RWPE2 (cell line): ENCODE measurements at places on chromosomes 2 and 18.

DNA sequence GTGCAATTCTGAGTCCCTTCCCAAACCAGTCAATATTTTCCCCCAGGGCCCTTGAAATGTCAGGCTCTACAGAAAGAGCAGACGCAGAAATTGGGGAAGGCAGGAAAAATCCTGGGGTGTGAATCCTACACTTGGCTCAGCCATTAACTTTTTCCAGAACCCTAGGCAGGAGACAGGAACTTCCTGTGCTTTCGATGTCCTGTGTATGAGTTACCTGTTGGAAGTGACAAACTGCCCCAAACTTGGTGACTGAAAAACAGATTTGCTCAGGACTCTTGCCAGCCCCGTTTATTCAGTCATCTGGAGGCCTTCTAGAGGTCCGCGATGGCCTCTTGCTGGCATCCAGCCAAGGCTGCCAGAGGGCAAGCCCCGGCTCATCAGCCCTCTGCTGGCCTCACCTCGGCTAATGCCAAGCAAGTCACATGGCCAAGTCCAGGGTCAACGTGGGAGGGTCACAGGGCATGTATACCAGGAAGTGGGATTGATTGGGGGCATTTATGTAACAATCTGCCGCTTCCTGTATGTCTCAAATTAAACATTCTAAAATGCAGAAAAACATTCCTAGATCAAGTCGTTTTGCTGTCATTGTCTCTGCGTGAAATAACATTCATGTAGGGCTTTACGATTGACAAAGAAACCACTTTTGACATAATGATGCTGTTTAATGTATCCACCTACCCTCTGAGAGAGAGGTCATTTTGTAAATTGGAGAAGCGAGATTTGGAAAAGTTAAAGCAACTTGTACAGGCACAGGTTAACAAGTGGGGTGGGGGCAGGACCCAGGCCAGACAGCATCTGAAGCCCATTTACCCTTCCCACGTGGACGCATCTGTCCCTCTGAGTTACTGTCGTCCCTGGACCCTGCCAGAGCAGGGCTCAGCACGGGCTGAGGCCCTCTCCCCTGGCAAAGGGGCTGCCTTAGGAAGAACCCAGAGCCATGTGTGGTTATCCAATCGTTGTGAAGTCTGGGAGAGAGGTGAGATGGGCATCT is 179.4 kb downstream of the INHBB start:
- no peaks in the 10 kb centered on the region for H3K4me1 ChIP-seq
- H3K4me3 ChIP-seq = no peak overlapping the region
- H3K27me3 ChIP-seq = no peaks in the 10 kb centered on the region

GRCh38 chr2:57759131-57759530 is 287.5 kb upstream of the VRK2 start:
- no peak overlapping the region for H3K4me3 ChIP-seq
- H3K27ac ChIP-seq = no peak overlapping the region
- no peaks in the 10 kb centered on the region for H3K4me1 ChIP-seq
- no peaks in the 10 kb centered on the region for H3K27me3 ChIP-seq
- DNase-seq = no peak

GRCh38 chr2:135182190-135182589 is 130.1 kb downstream of the RAB3GAP1 start:
- H3K27ac ChIP-seq = no peak overlapping the region
- peaks cover 5% of the 10 kb centered on the region; the same call in 1 of the 2 replicates for H3K36me3 ChIP-seq

- no peak overlapping the region for H3K4me3 ChIP-seq
- no peaks in the 10 kb centered on the region for H3K4me1 ChIP-seq
- no peak for DNase-seq
- H3K27me3 ChIP-seq = peaks cover 10% of the 10 kb centered on the region
Measured at GRCh38 chr2:76378140-76378539, 667.4 kb upstream of the GCFC2 start.

DNA sequence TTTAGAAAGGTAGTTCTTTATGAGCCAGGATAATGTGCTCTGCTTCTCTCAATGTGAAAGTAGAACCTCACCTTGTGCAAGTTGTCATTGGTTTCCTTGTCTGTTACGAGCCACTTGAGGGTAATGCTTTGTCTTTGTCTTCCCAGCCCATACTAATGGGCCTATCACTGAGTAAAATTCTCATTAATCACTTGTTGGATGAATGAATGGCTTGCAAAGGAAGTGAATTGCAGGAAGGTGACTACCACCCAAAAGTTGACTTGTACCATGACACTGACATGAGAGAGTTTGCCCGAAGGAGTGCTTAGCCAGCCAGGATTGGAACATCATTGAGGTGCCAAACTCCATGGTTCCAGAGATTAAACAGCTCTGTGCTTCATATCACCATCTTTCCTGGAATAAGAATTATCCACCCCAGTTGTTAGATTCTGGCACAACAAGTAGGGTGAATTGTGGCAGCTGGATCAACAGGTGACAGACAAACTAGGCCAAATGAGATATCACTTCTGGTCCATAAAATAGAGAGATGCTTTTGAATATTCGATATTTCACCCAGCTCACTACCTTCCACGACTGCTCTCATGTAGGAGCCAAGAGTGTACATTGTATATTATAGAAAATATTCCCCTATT is 20.5 kb upstream of the CD28 start:
- DNase-seq = no peak
- H3K4me1 ChIP-seq = peaks cover 61% of the 10 kb centered on the region
- no peaks in the 10 kb centered on the region for H3K36me3 ChIP-seq
- H3K4me3 ChIP-seq = no peak overlapping the region
- peak overlapping the region; percentile 85 for H3K27ac ChIP-seq

DNA sequence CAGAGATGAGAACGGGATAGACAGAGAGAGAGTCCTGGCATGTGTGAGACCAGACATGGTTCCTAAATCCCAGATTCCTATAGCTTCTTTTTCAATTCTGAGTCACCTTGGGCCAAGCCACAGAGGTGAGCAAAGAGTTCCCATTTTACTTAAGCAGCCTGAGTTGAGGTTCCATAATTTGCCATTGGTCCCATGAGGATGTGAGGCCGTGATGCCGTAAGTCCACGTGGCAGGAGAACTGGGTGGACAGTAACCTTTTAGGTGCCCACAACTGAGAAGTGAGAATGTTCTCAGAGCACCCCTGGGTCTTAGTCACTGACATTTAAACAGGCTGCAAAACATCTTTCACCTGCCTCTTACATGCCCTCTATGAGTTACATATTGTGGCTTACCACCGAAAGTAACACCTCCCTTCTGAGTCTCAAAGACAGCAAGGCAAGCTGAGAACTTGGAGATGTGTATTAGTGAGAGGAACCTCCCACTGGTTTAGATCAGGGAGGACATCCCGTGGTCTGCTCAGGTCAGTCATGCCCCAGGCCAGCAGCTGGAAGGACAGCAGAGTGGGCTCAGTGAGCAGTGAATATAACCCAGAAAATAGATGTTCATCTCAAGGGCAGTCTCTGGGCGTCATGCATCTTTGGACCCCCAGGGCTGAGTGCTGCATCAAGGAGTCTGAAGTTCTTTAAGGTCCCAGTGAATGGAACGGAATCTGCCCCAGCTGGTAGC is 127.9 kb upstream of the LGALSL start:
- H3K4me3 ChIP-seq = no peak overlapping the region
- no peaks in the 10 kb centered on the region for H3K4me1 ChIP-seq

DNA sequence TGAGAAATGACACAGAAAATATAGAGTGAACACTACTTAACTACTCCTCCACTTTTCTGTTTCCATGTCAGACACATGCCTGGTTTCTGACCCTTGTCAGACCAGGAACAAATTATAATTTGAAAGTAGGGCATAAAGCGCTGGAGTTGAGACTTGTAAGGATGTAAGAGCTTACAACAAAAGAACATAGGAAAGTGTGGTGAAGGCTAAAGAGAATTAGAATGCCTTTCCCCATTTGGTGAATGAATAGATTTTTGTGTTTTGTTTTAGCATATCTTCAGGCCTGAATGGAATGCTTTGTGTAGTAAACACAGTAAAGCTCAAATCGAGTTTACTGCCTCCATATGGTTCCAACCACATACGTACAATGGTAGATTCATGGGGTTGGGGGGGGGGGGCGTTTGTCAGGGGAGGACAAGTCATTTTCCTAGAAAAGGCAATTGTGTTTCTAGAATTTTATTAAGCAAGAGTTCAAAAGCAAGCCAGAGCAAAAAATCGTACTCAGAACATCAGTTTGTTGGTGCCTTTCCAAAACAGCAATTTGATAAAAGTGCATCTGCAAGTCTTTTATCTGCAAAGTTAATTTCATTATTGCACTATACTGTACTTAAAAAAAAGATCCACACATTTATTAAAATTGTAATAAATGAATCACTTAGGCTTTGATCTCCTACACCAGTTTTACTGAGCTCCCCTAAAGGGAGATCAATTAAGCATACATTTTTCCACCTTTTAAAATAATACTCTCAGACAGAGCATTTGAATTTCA is 30.9 kb downstream of the NRXN1 start:
- H3K27ac ChIP-seq = no peak overlapping the region
- no peak overlapping the region for H3K4me3 ChIP-seq
- no peaks in the 10 kb centered on the region for H3K4me1 ChIP-seq
- H3K27me3 ChIP-seq = no peaks in the 10 kb centered on the region
- DNase-seq = no peak

DNA sequence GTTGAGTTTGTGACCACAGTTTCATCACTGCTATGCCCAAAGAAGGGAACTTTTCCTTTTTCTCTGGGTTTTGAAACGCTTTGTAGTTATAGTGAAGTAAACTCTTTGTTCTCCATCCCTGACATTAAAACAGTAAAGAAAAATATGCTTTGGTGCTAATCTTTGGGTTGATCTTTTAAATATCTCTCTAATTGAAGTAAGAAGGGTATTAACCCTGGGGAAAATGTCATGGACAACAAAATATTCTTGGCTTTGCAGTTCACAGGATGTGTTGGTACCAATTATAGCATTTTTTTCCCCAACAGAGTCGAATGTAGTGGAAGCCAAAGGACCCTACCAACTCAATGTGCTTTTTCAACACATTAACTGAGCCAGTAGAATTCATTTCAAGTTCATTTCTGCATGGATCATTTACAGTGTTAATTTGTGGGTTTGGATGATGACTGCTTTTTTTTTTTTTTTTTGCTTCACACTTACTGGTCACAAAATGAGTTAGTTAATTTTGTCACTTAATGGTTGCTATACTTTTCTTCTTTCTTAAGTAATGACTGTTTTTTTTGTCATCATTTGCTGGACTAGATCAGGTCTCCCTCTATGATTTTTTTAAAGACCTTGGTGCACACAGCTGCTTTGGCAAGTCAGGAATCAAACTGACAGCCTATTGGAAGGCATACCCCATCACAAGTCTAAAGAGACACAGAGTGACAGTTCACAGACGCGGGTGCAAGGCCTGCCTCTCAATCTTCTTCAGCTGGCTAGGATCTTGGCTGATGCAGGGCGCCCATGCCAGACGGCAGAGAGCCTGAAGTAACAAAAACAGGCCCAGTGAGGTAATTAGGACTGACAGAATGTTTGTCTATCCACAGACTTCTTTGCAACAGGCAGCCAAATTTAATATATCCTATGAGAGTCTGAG is 98.8 kb upstream of the MMADHC start:
- H3K27me3 ChIP-seq = no peaks in the 10 kb centered on the region
- H3K4me1 ChIP-seq = no peaks in the 10 kb centered on the region
- no peak overlapping the region for H3K4me3 ChIP-seq

DNA sequence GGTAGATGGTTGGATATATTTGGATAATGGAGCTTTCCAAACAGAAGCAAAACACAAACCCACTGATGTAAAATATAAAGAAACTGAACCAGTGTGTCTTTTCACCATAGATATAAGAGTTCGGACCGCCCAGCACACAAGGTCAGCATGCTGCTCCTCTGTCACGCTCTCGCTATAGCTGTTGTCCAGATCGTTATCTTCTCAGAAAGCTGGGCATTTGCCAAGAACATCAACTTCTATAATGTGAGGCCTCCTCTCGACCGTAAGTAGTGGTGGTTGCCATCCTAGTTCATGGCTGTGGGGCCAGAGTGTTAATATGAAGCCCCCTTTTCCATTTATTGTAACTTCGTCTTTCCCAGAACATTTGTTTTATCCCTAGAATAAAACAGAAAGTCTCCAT is 125.2 kb upstream of the LYPD6 start:
- no peaks in the 10 kb centered on the region for H3K4me1 ChIP-seq
- H3K36me3 ChIP-seq = no peaks in the 10 kb centered on the region
- no peak overlapping the region for H3K27ac ChIP-seq
- H3K4me3 ChIP-seq = no peak overlapping the region
- DNase-seq = no peak
- no peaks in the 10 kb centered on the region for H3K27me3 ChIP-seq
